Activated CD4-positive, alpha-beta T cell treated with anti-CD3 and anti-CD28 coated beads, Interleukin-2, amount 50 U/mL, for 4 hours (primary cell): ENCODE measurements at places on chromosomes 7 and 10.

DNA sequence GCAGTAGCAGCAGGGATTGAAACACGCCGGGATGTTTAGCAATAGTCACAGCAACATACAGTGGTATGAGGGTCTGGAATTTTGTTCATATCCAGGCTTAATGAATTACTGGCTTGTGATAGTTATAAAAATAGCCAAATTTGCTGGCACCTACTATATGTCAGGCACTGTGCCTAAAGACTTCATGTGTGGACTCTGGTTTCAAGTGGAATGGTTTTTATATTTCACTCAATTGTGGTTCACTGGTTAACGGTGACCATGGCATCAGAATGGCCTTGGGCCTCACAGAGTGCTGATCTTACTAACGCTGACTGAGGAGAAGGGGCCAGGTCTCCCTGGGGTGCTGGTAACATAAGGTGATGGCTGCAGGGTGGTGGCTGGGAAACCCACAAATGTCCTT lies 55.7 kb downstream of the CELF2 start:
- no peak for DNase-seq

- DNase-seq, result no peak
Observed at GRCh38 chr10:46540412-46541016, 15.9 kb downstream of the GPRIN2 start.

- no peak for DNase-seq
Observed at GRCh38 chr7:97307521-97308108, 190.1 kb downstream of the SDHAF3 start.

DNA sequence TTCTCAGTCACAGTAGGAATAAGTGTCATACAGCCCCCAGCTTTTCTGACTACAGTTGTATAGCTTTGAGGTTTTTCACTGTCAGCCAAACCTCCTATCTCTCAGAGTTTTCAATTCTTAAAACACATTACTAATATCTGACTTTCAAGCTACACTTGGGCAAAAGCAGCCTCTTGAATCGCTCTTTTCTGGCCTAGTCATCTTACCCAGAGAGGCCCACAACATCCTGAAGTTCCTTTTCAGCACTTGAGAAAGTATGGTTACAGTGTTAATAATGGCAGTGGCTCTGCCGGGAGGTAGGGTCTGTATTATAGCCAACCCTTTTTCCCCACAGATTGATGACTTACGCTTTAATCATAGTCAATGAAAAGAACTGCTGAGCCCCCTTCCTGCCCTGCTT lies 181.0 kb downstream of the LRRC4 start:
- DNase-seq, result no peak

- DNase-seq, result peak; percentile 64
Observed at GRCh38 chr10:31133792-31134310, 102.2 kb upstream of the ZNF438 start.

DNA sequence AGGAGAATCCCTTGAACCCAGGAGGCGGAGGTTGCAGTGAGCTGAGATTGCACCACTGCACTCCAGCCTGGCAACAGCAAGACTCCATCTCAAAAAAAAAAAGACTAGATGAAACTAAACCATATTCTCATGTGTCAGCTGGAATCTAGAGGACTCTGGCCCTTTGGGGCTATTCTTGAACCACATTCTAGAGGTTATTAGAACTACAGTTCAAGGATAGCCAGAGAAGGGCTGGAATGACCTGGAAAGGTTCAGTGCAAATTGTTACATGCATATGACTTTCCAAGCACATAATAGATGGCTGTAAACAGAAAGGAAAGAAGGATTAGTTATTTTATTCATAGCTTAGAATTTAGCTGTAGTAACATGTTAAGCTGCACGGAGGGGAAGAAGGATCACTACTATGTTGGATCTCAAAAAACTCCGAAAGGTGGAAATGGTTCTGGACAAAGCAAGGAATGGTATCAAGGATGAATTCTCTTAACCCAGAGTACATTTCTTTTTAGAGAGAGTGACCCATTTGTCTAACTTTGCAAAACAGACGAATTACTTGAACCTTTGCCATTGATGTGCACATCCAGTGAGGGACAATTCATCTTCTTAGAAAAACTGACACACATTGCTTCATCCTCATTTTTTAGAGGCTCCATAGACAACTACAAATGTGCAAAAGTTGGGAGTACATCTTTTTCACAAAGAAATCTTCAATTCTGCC lies 124.0 kb upstream of the SAMD8 start:
- DNase-seq, result no peak

DNA sequence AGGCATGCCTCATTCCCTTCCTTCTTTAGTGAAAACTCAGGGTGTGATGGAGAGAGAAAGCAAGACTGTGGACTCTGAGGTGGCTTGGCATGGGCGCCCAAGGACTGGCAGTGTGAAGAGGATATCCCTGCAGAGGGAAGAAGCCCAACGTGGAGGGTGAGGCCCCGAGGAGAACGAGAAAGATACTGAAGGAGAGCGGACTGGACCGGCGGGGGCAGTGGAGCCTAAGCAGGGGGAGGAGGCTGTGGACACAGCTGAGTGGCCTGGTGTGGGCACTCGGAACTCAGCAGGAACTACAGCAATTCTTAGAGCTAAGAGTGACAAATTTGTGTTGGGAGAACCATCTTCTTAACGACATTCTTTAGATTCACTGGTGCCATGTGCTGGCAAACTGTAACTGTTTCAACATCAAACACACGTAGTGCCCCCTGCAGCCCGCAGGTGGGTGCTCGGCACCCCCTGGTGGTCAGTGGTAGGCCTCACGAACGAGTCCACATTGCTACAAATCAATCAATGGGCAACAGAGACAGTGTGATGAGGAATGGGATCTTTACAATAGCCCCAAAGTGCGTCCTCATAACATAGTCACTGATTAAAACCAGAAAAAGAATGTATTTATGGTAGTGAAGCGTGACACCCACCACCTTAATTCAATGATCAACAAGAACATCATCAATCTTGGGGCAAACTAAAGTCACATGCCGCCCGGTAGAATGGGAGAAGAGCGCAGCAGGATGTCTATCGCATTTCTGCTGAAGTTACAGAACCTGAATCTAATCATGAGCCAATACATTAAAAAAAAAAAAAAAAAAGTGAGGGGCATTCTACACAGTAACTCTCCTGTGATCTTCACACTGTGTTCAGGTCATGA lies 2.0 kb upstream of the SFTPA1 start:
- DNase-seq, result peak; percentile 24

DNA sequence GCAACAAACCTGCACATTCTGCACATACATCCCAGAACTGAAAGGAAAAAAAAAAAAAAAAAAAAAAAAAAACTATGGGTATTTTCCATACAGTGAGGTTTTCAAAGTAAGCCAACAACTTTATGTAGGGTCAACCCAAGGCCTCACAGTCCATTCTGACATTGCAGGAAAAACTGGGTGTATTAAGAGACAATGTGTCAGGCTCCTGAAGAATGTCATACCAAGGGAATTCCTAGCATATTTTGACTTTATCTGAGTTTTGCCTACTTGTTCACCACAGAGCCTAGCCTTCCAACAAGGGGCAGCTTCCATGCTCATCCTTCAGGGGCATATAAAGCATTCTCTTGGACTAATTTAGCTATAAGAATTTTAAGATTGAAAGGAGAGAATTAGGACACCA lies 368.9 kb downstream of the PLXDC2 start:
- DNase-seq, result no peak
